A549 (cell line): ENCODE measurements at places on chromosomes 7 and 10. TPM values are rescaled to one million over a fixed set of nuclear protein-coding genes. Genes with fewer than 3 reads are reported as not detected.

Gene LLCFC1
- not detected in 3 replicates for polyA plus RNA-seq

Gene SPDYE11
- not detected in 3 replicates for polyA plus RNA-seq

Gene MORN4
- 8.3 to 10.9 TPM (median 8.9 TPM) in 3 replicates for polyA plus RNA-seq

Gene SOSTDC1
- not detected in 3 replicates for polyA plus RNA-seq

Gene ATP6V1F
- 201 to 230 TPM (median 229 TPM) in 3 replicates for polyA plus RNA-seq

Gene KCP
- polyA plus RNA-seq = 0.07 to 0.18 TPM (median 0.14 TPM) in 3 replicates

Gene ZC3HAV1
- polyA plus RNA-seq = 22.2 to 22.7 TPM (median 22.6 TPM) in 3 replicates

Gene LIPM
- polyA plus RNA-seq = not detected in 3 replicates

Gene NYAP1
- polyA plus RNA-seq = 1.5 to 3.7 TPM (median 3.1 TPM) in 3 replicates

Gene LRGUK
- 0.21 to 0.29 TPM (median 0.28 TPM) in 3 replicates for polyA plus RNA-seq

Gene AS3MT
- polyA plus RNA-seq = 9.7 to 10.7 TPM (median 10.7 TPM) in 3 replicates

Gene NRCAM
- polyA plus RNA-seq = 123 to 134 TPM (median 129 TPM) in 3 replicates

Gene LIPK
- polyA plus RNA-seq = not detected in 3 replicates

Gene VENTX
- not detected in 3 replicates for polyA plus RNA-seq

Gene CUBN
- 0.04 to 0.08 TPM (median 0.08 TPM) in 3 replicates for polyA plus RNA-seq

Gene GRB10
- polyA plus RNA-seq = 34.7 to 37.6 TPM (median 37.0 TPM) in 3 replicates

Gene PILRA
- 1.9 to 3.8 TPM (median 3.4 TPM) in 3 replicates for polyA plus RNA-seq

Gene CALHM1
- not detected in 3 replicates for polyA plus RNA-seq

Gene COL17A1
- polyA plus RNA-seq = 1.5 to 1.7 TPM (median 1.6 TPM) in 3 replicates

Gene PRLHR
- polyA plus RNA-seq = not detected in 3 replicates

Gene ATG9B
- 0.17 to 0.23 TPM (median 0.21 TPM) in 3 replicates for polyA plus RNA-seq

Gene TMEM225B
- 0.59 to 0.70 TPM (median 0.59 TPM) in 3 replicates for polyA plus RNA-seq

Gene KNDC1
- polyA plus RNA-seq = 0.49 to 0.73 TPM (median 0.56 TPM) in 3 replicates

Gene C10orf143
- polyA plus RNA-seq = 1.2 to 1.6 TPM (median 1.5 TPM) in 3 replicates

Gene UNC5B
- polyA plus RNA-seq = 0.14 to 0.26 TPM (median 0.16 TPM) in 3 replicates

Gene EN2
- 0.51 to 0.62 TPM (median 0.54 TPM) in 3 replicates for polyA plus RNA-seq

Gene RRP12
- polyA plus RNA-seq = 37.0 to 43.9 TPM (median 37.9 TPM) in 3 replicates

Gene PLAC9
- polyA plus RNA-seq = not detected in 3 replicates

Gene ZNF804B
- polyA plus RNA-seq = not detected in 3 replicates
